ENCODE measurements at places on chromosomes 6 and 20. TPM values are rescaled to one million over a fixed set of nuclear protein-coding genes. Genes with fewer than 3 reads are reported as not detected.

Gene COL11A2
- total RNA-seq = 1.5 TPM

Gene GRM4
- total RNA-seq = not detected

Gene BANF2
- not detected for total RNA-seq

Gene SNAP25
- 9.3 TPM for total RNA-seq

All from right atrium auricular region (tissue), 2 donors.